Right ventricle myocardium inferior (tissue), 1 donor: ENCODE measurements at places on chromosomes 4 and X. TPM values are rescaled to one million over a fixed set of nuclear protein-coding genes. Genes with fewer than 3 reads are reported as not detected.

GRCh38 chr4:90621080-90621479 lies 493.9 kb downstream of the CCSER1 start:
- no peak for DNase-seq

- DNase-seq: no peak
Observed at GRCh38 chr4:131093303-131093702, 1997.4 kb downstream of the C4orf33 start.

GRCh38 chr4:166700592-166700991 lies 533.7 kb downstream of the SPOCK3 start:
- DNase-seq: no peak

GRCh38 chr4:75542824-75543223 lies 13.0 kb upstream of the ODAPH start:
- no peak for DNase-seq

GRCh38 chr4:118931786-118932185 lies 43.1 kb downstream of the SYNPO2 start:
- no peak for DNase-seq

GRCh38 chrX:111040377-111041017 lies 55.5 kb upstream of the PAK3 start:
- DNase-seq: no peak

GRCh38 chr4:73740353-73740778 lies at the start of gene CXCL8:
CXCL8 (plus strand) TSS chr4:73740569; CDS start chr4:73740659, 90 bp downstream.
- DNase-seq: peak; percentile 70

GRCh38 chrX:111041018-111041462 lies 55.0 kb upstream of the PAK3 start:
- DNase-seq: no peak

GRCh38 chr4:161926033-161926828 lies 237.6 kb downstream of the FSTL5 start:
- no peak for DNase-seq

DNA sequence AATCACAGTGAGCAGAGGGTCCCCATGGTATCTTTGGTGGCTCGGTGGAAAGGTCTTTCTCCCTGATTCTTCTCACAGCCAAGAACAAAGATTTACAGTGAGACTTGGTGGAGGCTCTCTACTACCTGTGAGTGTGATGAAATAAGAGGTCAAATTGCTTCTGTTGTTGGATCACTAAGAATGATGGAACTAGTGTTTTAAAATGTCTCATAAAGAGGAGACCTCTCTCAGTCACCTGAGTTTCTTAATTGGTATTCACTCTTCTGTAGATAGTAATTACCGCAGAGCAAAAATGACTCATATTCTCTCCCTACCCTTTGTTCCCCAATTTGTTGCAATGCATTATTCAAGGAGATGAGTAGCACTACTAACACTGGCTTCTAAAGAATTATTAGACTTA lies 100.9 kb upstream of the TBC1D9 start:
- no peak for DNase-seq

- no peak for DNase-seq
Observed at GRCh38 chrX:17375367-17375636, 302 bp downstream of the NHS start.

- DNase-seq: no peak
Observed at GRCh38 chrX:81259714-81260395, 58.0 kb downstream of the SH3BGRL start.

DNA sequence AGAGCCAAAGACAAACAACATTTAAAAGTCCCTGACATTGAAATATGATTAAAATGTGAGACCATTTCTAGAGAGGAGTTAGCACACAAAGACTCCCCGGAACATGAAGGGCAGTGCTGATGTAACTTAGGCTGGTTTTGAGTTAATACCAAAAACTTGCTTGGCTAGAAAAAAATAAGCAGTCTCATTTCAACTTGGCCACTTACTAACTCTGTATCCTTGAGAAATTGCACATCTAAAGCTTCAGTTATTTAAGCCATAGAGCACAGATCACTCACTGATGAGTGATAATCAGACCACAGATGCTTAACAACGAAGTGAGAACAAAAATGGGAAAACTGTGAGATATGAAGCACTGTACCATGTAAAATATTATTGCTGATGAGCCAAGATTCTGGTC lies 65.9 kb upstream of the MAOA start:
- no peak for DNase-seq

GRCh38 chr4:171880136-171880535 lies 66.9 kb downstream of the GALNTL6 start:
- DNase-seq: no peak

GRCh38 chr4:7158081-7158750 lies 34.1 kb upstream of the SORCS2 start:
- DNase-seq: no peak

- DNase-seq: no peak
Observed at GRCh38 chrX:19372547-19373331, 29.0 kb downstream of the PDHA1 start.

DNA sequence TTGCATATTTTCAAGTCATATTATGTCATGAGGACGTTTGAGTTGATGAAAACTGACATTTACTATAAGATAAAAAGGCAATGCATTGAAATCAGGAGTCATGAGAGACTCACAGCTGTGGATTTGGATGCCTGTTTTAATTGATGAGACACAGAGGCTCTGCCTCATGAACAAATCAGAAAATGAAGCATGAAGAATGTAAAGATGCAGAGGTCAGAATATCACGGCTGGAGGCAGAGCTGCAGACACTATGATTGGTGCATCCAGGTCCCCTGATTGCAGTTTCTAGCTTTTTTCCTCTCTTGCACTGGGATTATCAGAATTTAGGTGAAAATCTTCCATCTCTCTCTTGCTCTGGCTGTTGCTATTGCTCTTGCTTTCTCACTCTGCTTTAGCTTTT lies 74.7 kb downstream of the FAM47B start:
- DNase-seq: no peak

DNA sequence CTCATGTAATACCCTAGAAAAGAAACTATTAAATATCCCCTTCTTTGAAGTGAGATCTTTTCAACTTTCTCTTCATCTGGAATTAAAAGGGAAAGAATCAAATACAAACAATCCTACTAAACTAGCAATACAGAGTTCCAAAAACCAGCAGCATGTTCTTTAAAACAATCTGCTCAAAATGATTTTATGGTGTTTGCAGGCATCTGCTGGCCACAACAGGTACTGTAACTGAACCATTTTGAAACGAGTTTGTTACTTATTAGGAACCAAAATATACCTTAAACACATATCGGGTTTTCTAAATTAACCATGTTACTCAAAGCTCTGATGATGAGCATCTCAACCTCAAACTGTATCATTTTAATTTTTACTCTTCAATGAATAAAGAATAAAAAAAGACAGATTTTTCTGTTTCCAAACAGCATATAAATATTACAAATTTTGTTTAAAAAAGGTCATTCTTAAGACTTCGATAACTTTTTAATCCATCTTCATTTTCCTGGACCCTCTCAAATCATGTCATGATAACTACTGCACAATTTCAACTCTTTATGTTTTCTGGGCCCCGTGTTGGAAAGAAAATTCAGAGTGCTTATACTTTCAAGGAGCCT lies 56.5 kb downstream of the ARAP2 start:
- no peak for DNase-seq

GRCh38 chrX:57227691-57228090 lies 58.8 kb upstream of the FAAH2 start:
- no peak for DNase-seq

- DNase-seq: no peak
Observed at GRCh38 chr4:107913283-107913899, 18.0 kb upstream of the CYP2U1 start.

DNA sequence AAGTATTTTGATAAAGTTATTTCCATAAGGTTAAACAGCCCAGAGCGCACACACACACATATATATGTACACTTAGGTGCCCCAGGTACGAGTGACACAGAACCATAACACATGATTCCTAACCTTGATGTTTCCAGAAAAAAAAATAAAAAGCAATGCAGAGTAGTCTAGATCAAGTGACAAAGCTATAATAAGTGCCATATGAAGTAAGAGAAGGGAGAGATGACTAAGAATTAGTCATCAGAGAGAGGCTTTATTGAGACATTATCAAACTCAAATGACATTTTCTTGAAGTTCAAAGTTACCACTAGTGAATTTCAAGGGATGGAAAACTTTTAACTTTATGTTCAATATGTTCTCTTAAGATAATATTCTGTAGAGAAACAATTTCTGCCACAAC lies 215.0 kb downstream of the HTR2C start:
- no peak for DNase-seq

DNA sequence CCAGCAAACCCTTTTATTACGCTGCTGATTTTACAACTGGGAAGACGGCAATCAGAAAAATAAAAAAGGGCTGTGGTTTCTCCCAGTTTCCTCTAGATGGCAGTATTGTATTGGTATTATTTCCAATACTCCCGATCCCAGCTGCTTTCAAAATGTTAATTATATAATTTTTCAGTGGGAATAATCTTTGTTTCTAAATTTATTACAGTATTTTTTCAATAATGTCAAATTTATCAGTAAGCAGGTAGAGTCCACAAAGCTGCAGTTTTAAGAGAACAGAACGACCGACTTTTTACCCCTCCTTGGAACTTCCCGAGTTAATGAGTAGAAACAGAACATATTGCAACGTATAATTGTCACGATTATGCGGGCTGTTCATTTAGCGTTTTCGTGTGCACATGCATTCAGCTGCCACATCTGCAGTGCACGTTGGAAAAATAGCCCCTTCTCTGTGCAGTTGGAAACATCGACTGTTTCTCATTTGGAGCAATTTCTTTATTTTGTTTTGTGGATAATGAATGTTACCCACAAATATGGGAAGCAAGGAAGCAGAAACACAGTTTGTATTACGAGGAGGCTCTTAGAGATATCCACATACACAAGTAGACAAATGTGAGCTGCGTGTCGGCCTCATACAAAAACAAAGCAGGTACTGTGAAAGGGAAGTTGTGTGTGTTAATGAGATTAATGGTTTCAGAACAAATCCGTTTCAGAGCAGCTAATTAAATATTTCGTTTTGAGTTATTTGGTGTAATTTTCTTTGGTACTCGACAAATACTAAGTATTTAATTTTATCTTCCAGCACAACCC lies 188.0 kb downstream of the STIM2 start:
- no peak for DNase-seq

- DNase-seq: no peak
Observed at GRCh38 chr4:8656185-8656517, 63.6 kb downstream of the CPZ start.

The CABS1 gene
- not detected for total RNA-seq

The POU3F4 gene
- total RNA-seq: not detected

The RGS12 gene
- 21.0 TPM for total RNA-seq

The NKRF gene
- total RNA-seq: 4.2 TPM

The PCDH19 gene
- total RNA-seq: 0.65 TPM

The UGT2A1 gene
- total RNA-seq: not detected

The ENPEP gene
- total RNA-seq: 4.1 TPM

The SPANXA1 gene
- total RNA-seq: not detected

The CFAP99 gene
- not detected for total RNA-seq

The LUZP4 gene
- total RNA-seq: not detected

The VCX3A gene
- not detected for total RNA-seq

The CHRNA9 gene
- not detected for total RNA-seq

The TREX2 gene
- not detected for total RNA-seq
